Activated CD8-positive, alpha-beta memory T cell treated with anti-CD3 and anti-CD28 coated beads for 1 hour (primary cell): ENCODE measurements at places on chromosomes 12 and 14.

- no peak for DNase-seq
Measured at GRCh38 chr12:69555461-69555860, 29.8 kb upstream of the CCT2 start.

DNA sequence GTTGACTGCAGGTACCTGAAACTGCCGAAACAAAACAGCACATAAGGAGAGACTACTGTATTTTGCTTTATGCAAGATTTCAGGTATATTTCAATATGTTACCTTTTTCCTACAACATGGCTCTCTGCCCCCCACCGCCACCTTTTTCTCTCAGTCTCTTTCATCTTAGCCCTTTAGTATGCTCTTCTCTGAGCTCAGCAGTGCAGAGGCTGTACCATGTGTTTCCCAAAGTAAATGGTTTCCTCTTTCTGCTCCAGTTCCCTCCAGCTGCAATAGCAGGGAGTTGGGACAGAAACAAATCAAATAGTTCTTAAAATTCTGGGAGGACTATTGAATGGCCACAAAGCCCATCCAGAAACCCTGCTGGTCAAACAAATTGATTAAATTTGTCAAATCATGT lies 4.3 kb downstream of the AMN1 start:
- DNase-seq: no peak

GRCh38 chr12:121576851-121577391 lies 3.9 kb downstream of the KDM2B start:
- no peak for DNase-seq

DNA sequence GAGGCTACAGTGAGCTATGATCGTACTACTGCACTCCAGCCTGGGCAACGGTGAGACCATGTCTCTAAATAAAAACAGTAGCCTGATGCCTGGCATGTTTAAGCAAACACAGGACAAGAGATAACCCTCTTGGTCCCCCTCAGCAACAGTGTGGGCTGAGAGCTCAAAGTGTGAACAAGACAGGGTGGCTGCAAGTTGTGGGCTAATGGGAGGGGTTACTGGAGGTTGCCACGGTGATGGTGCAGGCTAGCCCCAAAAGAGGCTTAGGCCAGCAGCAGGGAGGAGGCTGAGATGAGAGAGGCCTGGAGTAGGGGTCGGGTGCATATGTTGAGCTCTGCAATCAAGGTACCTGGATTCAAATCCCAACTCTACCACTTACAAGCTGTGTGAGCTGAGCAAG lies 3.4 kb upstream of the LGMN start:
- no peak for DNase-seq

DNA sequence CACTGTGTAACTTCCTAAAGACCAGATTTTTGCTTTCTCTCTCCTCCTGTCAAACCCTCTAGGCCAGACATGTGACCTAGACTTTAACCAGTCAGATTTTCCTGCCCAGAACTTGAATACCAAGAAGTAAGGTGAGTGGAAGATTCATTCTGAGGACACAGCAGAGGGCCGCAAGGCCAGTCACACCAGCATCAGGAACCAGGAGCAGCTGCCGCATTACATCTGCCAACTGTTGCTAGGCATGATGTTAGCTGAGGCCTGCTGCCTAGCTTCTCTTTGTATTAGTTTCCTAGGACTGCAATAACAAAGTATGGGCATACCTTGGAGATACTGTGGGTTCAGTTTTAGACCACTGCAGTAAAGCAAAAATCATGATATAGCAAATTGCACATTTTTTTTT lies 101.9 kb upstream of the BMP4 start:
- no peak for DNase-seq
